ENCODE measurements at places on chromosomes 3 and 15.

DNA sequence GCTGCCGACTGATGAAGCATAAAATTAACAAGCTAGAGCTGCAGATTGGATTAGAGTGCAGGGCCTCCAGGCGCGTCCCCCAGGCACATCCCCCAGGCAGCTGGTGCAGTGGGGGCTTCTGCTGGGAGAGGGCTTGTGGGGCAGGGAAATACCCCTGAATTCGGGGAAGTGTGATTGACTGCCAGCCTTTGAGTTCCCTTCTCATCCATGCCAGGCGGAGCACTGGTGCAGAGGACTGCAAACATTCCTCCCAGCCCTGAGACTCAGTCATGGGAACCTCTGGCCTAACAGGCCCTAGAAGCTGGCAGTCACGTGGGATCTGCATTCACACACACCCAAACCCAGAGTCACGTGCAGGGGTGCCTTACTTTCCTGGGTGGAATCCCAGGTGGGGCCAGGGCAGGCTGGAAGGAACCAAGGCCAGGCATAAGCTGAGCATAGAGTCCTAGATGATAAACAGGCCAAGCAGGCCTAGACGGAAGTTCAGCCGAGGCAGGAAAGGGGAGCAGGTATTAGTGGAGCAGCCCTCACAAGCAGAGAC, 46.2 kb upstream of the SEC22A start:
- no peak for DNase-seq

- DNase-seq = no peak
Observed at GRCh38 chr3:14405360-14406238, 3.2 kb downstream of the SLC6A6 start.

DNA sequence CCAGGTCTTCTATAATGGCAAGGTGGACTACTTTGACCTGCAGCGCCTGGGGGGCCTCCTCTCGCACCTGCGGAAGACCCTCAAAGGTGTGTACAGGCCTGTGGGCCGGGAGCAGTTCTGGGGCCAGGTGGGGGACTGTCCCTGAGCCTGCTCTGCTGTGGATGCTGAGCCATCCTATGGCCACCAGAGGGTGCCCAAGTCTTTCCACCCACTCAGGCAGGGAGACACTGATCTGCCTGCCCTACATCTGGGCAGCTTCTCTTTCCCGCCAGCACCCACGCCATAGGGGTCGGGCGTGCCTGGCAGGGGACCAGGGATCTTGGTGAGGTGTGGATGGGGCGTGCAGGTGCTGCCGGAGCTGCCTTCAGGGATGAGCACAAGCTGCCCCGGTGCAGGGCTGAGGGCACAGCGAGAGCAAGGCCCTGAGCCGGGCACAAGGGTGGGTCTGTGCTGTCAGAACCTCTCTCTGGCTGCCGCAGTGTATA, 14.1 kb downstream of the RNF123 start:
- DNase-seq = peak; percentile 86

DNA sequence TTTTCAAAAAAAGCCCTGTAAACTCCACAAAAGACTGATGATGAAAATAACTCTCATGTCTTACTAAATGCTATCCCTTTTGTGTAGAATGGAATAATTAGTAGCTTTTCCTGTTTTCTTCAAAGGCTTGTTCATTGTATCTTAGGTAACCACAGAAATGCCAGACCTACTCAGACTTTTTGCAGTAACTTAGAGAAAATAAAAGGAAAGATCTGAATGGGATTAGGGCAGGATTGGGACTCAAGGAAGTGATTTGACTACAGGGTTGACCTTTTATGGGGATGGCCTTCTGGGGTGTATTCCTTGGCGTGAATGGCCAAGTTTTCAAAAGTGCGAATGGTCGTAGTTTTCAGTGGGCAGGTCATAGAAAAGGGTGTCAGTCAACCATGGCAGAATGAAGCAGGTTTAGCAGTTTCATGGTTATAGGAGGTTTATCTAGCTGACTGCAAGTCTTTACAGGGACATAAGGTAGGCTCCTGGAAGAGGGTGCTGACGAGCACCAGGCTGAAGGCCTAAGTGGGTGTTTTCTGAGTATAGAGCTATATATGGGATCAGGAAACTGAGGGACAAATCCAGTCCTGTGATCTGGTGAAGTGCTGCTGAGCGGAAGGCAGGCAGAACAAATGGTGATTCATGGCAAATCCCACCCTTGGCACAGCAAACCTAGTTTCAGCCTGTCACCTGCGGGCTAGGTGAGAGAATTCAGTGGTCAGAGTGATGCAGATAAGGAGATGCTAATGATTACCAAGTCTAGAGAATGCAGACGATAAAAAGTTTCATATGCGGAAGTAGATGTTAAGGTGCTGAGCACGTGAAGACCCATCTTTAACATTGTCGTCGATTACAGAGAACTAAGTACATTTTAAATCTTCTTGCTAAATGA, 46.4 kb downstream of the IL1RAP start:
- no peak for DNase-seq

DNA sequence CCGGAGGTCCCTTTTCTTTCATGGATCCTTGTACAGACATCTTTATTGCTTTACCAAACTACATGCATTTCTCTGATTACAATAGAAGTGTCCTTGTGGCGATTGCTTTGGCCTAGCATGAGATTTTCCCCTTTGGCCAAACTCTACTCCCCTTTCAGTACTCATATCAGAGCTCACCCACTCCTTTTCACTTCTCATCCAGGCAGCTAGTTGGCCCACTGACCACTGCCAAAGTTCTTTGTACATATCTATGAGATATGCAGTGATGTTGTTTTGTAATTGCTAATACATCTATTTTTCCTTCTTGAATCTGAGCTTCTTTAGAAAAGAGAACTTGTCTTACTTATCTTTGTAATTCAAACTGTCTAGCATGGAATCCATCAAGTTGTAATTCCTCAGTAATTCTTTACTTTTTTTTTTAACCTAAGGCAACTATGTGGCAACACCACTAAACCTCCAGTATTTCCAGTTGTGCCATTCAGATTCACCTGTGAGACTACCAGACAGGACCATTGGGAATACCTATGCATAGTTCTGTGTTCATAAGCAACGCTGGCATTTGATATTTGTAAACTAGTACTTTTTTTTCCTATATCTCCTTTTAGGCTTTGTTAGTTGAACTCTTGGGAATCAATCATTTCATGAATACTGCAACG, 39.2 kb downstream of the AADACL2 start:
- DNase-seq = no peak

- DNase-seq = no peak
Observed at GRCh38 chr3:44478055-44478468, 592 bp upstream of the ZNF445 start.

- no peak for DNase-seq
Observed at GRCh38 chr15:48596841-48597240, 48.7 kb downstream of the FBN1 start.

GRCh38 chr15:68409736-68410370, 22.1 kb downstream of the ITGA11 start:
- no peak for DNase-seq

DNA sequence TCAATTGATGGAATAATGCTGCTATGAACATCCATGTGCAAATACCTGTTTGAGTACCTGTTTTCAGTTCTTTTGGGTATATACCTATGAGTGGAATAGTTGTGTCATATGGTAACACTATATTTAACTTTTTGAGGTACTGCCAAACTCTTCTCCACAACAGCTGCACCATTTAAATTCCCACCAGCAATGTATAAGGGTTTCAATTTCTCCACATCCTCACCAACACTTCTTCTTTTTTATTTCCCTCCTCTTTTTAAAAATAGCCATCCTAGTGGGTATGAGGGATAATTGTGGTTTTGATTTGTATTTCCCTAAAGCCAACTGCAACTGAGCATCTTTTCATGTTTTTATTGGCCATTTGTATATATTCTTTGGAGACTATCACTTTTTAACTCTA, 31.3 kb upstream of the ARHGEF3 start:
- no peak for DNase-seq

DNA sequence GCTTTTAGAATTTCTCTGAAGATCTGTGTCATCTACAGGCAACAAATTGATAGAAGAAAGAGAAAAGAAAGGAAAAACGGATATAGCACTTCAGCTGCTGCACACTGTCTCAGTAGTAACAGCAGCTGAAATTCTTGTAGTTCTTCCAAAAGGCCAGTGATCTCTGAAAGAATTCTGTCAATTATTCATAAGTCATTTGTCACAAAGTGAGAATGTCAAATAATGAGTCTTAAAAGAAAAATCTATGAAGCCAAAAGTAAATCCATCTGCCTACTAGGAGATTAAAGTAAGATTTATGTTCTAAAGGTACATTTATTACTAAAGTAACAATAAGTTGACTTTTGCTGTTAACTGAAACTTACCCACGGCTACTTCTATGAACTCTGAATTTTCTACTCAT, 24.6 kb downstream of the IFT80 start:
- no peak for DNase-seq

- no peak for DNase-seq
Observed at GRCh38 chr3:66483409-66483906, 17.4 kb downstream of the LRIG1 start.

- no peak for DNase-seq
Observed at GRCh38 chr3:76694063-76694462, 345.8 kb upstream of the ROBO2 start.

DNA sequence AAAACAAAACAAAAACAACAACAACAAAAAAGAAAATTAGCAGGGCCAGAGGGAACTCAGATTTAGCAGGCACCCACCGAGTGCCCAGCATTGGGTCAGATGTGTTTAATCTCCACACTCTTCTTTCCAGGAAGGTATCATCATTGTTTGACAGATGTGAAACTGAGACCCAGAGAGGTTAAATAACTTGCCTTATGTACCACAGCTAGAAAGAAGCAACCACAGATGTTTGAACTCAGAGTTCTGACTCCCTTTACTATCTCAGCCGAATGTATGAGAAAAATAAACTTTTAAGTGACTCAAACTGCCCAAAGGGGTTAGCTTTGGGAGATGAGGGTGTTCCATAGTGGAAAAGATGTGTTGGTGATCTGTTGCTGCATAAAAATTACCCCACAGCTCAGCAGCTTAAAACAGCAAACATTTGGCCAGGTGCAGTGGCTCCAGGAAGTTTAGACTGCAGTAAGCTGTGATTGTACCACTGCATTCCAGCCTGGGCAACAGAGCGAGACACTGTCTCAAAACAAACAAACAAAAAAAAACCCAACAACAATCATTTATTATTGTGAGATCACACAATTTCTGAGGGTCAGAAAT, 4.5 kb upstream of the RPP25 start:
- DNase-seq = no peak

- DNase-seq = no peak
Observed at GRCh38 chr3:69162308-69162980, 40.0 kb upstream of the LMOD3 start.

DNA sequence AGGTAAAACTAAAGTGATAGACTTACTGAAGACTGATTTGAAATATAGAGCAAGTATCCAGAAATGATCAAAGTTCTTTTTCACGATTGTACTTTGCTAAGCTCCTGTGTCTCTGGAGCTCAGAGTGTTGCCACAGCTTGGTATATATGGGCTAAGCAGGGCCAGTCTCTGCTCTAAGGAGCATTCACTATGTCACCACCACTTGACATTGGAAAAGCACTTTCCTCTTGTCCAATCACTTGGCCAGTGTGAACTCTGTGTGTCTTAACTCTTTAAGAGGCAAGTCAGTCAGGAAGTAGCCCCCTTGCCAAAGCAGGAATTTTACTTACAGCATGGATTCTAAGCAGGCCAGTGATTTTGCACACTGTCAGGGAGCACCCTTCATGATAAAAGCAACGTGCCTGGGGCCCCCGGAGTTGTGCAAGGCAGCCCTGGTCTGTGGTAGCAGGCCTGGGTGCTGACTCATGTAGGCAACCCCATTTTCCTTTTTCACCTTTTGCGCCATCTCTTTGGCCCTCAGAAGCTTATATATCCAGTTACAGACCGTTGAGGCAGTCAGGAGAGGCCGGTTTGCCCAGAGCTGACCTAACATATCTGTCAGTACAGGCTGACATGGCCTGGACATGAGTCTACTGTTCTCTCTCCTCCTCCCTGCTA, 73.0 kb downstream of the HCN4 start:
- no peak for DNase-seq

DNA sequence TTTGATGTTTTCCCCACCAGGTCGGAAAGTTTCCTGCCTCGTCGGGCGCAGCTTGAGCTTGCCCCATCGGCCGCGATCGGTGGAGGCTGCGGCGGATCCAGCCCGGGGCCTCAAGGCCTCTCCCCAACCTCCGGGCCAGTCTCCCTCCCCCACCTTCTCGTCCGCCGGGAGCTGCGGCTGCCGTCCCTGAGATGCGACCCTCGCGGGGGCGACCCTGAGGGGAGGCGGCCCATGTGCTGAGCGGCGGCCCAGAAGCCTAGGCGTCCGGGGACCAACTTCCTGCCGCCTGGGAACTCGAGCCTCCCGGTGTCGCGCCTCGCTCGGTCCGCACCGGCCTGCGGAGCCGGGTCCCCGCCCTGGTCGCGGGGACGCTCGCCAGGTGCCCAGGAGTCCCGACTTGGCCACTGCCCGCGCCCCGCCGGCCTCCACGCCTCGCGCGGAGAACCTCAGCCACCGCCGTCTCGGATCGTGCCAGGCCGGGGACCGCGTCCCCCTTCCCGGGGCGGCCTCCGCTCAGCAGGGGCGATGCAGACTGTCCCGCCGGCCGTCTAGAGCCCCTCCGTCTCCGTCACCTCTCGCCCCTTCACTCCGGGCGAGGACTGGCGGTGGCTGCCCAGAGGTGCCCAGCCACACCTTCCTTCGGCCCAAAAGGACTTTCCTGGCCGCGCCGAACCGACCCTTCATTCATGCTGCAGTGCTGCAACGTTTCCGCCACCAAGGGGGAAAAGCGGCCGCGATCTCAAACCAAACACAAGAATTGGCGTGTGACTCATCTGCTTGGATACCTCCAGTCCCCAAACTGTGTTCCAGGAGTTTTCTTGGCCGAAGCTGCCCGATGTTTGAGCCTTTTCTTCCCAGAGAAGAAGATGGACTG, 656 bp downstream of the SLMAP start:
- DNase-seq = peak; percentile 24

- peak; percentile 77 for DNase-seq
Observed at GRCh38 chr3:20039765-20040547, at the start of gene KAT2B. Gene KAT2B, plus strand, starts transcription at chr3:20040446. Its CDS starts 32 bp downstream, at chr3:20040478.

DNA sequence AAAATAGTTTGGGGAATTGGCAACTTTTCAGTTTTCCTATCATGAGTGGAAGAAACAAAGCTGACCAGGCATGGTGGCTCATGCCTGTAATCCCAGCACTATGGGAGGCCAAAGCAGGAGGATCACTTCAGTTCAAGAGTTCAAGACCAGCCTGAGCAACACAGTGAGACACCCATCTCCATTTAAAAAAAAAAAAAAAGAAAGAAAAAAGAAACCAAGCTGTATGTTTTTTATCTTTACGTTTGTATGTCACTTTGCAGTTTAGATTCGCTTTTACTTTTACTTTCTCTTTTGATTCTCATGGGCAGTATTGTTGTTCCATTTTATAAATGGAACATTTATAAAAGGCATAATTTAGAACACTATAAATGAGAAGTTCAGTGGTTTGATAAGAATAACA, 31.2 kb upstream of the TNIK start:
- no peak for DNase-seq

GRCh38 chr3:116300226-116300625, 145.1 kb downstream of the LSAMP start:
- DNase-seq = no peak

GRCh38 chr3:125317761-125318160, 57.4 kb downstream of the ZNF148 start:
- no peak for DNase-seq

DNA sequence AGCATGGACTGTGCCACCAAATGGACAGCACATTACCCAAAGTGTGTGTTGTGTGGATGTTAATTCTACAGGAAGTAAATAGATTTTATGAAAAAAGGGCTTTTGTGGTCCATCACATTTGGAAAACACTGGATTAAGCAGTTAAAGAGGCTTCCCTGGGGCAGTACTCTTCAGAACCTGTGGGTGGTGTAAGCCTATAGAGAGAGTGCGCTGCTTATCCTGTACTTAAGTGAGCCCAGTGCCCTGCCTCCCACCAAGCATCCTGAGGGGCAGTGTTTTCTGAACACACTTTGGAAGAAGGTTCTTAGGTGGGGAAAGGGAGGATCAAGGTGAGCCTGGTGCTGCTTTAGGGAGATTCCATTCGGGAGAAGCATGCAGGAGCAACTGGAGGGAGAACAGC, 10.9 kb downstream of the TTLL3 start:
- DNase-seq = peak; percentile 38

Data from HEK293T (cell line).